ENCODE measurements at places on chromosomes 4 and X. TPM values are rescaled to one million over a fixed set of nuclear protein-coding genes. Genes with fewer than 3 reads are reported as not detected.

DNA sequence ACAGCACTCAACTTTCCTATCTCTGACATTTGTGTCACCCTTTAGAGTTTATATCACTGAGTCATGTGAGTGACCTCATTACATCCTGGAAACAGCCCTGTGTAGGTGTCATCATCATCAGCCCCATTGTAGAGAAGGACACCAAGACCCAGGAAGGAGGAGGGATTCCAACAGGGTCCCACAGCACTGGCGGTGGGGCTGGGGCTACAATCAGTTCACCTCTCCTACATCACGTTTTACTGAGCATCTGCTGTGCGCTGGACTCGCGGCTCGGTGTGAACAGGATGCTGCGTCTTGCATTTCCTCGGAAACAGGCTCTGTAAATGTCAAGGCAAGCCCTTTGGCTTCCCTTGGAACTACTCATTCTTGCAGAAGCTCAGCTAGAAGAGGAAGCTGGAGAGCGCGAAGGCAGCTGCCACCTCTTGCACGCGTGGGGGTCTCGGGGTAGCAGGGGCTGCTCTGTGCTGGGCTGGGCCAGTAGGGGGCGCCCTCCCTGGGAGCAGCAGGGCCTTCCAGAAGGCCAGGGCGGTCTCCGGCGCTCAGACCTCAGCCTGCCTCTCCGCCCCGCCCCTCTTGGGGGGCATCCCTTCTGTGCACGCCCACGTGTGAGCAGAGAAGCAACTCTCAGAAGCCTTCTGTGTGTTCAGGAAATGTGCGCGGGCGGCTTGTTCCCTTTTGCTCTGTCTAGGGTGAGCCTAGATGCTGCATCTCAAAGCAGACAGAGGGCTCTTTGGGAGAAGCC is 29.0 kb downstream of the REELD1 start:
- DNase-seq: no peak

- DNase-seq: no peak
Measured at GRCh38 chr4:87031920-87032319, 97.1 kb downstream of the AFF1 start.

DNA sequence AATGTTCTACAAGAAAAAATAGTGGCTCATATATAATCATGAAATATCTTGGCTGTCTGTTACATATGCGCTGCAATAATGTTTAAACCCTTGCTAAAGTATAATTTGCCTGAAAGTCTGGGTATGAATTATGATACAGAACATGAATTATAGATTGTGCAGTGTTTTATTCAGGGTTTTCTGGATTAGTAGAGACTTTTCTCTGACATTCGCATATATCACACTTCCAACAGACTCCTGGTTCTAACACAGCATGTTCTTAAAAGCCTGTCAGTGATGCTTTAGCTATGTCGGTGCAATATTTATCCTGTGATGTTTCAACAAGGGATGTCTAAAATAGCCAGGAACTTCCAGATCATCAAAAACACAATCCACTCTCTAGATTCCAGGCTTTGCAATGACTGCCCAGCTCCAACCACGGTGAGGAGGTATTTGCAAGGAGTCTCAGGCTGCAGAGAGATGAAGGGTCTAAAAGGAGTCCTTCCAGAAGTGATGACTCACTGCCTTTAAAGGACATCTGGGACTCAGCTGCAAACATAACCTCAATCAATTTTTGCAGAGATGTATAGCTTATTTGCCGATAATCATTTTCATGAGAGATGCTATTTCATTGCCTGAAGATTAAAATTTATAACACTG is 69.4 kb downstream of the RWDD4 start:
- DNase-seq: no peak

DNA sequence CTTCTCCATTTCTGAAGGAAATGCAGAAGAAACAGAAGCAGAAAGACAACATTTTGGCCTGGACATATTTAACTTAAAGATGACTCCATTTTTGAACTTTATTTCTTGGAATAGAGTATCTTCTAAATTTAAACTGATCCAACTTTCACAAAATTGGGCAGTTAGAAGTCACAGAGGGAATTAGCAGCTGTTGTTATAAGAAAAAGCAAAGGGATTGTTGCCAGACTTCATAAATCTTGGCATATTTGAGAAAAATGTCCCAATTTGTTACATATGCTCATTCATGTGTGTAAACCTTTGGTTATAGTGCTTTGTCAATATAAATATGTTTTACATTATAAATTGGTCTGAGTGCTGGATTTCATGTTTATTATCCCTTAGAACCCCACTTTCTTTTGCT is 3.4 kb downstream of the GLUD2 start:
- no peak for DNase-seq

DNA sequence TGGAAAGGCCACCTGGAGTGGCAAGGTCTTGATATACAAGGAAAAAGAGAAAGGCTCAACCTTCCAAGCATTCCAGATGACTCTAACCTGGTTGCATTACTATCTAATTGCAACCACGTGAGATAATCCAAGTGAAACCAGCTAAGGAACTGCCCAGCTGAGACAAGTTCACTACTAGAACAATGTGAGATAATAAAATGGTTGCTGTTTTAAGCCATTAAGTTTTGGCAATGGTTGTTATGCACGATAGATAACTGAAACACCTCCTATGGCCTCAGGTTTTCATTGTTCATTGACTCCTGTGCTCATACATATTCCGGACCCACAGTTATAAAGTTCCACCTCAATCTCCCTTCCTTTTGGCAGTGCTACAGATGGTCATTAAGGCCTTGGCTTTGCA is 9.2 kb upstream of the CXorf66 start:
- DNase-seq: no peak

DNA sequence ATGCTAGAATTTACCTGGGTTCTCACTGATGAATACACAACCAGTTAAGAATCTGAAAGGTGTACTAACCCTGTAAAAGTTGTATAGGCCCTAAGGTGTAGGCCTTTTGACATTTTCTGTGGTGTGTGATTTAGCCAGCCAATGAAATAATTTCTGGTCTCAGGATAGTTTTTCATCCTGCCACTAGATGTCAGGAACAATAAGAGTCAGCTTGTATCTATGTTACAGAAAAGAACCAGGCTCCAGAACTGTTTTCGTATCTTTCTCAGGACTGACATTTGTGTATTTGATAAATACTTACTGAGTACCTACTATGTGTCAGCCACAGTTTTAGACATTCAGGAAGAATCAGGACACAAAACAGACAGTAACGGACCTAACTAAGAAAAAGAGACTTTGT is 673.6 kb upstream of the TENM3 start:
- DNase-seq: no peak

- no peak for DNase-seq
Measured at GRCh38 chrX:108557580-108557979, 117.9 kb downstream of the COL4A5 start.

DNA sequence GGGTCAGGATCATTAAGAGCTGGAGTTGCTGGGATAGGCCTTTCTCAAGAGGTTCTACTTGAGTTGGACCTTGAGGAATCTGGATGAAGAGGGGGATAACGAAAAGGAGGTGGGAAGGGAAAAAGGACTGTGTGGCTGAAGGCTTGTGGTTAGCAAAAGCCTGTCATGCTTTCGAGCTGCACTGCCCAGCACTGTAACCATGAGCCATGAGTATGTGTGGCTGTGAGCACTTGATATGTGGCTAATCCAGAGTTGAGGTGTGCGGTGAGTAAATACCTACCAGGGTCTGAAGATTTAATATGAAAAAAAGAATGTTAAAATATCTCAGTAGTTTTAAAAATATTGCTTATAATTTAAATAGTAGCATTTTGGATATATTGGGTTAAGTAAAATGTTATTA is 11.4 kb downstream of the TMEM165 start:
- DNase-seq: no peak

DNA sequence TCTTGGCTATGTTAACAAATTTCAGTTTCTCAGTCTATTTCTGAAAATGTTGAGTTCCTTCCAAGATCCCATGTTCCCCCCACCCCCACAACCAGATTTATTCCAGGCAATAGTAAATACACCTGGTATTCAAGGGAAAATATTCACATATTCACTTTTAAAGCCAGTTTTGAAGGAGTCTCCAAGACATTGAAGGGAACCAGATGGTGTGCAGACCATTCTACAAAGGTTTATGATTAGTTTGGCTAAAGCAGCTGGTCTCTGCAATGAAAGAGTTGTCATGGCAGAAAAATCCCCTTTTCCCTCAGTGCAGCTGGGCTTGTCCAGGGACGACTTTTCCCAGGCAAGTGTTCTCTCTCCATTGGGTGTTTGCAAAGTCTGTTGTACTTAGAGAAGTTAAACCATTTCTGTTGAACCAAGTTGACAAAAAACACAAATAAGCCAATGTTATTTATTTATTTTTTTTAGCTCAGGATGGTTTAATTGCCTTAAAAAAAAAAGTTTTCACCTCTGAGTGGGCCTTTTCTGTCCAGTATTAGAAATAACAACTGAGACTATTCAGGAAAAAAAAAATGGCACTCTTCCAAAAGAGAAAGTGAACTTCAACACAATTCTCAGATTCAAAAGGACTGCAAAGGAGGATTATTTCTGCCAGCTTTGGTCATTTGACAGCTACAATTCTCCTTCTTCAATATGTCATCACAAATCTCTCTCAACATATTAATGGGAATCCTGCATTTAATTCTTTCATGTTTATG is 410.6 kb downstream of the IL1RAPL1 start:
- DNase-seq: no peak

DNA sequence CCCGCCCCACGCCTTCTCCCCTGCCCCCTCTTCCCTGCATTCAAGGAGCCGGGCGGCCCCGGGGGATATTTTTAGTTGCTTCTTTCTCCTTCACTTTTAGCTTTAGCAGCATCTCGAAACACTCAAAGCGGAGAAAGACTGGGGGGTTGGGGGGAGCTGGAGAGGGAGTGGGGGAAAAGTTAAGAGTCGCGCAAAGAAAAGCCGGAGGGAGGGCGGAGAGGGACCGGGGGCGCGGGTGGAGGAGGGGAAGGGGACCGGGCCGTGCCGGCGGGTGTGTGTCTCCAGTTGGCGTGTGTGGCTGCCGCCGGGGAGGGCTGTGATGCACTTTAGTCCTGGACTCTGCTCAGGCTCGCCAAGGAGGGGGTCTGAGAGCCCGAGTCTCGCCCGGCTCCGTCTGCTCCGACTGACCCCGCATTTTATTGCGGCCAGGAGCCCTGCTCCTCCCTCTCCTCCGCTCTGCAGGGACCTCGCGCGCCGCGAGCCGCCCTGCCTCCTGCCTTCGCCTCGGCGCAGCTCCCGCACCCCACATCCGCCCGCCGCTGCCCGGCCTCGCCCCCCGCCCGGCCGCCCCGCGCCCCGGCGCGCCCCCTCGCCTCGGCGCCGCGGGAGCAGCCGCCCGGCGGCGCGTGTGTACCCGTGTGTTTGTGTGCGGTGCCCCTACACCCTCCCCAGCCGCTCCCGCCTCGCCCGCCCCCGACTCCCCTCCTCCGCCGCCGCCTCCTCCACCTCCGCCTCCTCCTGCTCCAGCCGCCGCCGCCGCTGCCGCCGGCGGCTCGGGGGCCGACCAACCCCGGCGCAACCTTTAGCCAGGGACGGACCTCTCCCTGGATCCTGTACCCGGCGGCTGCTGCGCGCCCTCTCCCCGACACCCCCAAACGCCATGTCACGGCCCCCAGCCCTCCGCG is 1.4 kb downstream of the ZNF827 start:
- DNase-seq: no peak

Gene ZFYVE28
- total RNA-seq: 23.8 TPM

Gene RHOH
- total RNA-seq: 4.6 TPM

Gene DDX60
- 32.8 TPM for total RNA-seq

Gene STK32B
- total RNA-seq: 3.5 TPM

Gene HELT
- total RNA-seq: not detected

Gene F8
- 184 TPM for total RNA-seq

Gene KLB
- 7.9 TPM for total RNA-seq

Gene RAB41
- total RNA-seq: not detected

Gene MSL3
- 33.4 TPM for total RNA-seq

Gene COL25A1
- total RNA-seq: 21.3 TPM

Gene SMIM31
- total RNA-seq: not detected

Data from omental fat pad (tissue), 4 donors.